CD4-positive, alpha-beta T cell treated with Interferon alpha-2 for 1 hour (primary cell): ENCODE measurements at places on chromosomes 11 and 22.

DNA sequence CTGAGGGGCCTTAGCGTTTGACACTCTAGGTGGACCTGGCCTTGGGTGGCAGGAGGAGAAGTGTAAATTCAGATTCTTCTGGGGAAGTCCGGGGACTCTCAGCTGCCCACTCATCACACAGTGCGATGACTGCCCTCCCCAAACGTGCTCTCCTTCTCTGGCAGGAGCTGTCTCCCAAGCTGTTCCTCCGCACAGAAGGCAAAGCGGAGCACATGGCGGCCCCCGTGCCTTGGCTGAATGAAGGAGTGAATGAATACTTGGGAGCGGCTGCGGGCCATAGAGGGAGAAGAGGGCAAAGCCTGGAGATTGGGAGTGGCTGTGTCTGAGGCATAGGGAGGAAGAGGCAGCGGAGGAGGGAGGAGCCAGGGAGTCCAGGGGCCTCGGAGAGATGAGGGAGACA lies 6.9 kb upstream of the NAA40 start:
- DNase-seq = no peak

DNA sequence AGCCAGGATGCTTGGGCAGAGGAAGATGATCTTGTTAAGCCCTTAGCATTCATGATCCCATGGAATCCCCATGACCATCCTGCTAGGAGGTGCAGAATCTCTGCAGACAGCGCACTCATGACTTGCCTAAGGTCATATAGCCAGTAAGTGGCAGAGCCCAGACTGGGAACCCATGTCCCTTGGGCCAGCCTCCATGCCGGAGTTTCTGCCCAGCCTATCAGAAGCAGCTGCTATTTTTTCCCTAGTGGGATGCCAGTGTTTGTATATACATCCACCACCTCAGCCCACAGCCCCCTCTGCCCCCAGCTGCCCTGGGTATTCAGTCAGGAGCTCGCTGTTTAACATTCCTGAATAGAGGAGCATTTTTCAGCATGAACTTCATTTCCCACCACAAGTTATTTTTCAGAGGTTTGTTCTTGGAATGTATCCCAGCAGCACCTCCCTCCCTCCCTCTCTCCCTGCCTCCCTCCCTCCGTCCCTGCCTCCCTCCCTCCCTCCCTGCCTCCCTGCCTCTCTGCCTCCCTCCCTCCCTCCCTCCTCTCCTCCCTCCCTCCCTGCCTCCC lies 34.4 kb upstream of the SUSD2 start:
- DNase-seq = no peak

DNA sequence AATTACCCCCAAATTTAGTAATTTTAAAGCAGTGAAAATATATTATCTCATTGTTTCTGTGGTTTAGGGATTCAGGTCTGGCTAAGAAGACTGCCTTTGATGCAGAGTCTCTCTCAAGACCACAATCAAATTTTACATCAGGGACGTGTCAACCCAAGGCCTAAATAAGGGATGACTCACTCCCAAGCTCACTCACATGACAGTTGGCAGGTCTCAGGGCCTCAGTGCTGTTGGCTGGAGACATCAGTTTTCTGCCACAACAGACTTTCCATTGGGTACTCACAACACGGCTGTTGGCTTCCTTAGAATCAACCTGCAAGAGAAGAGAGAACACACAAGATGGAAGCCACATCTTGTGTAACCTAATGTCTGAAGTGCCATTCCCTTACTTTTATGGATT lies 377.3 kb downstream of the FAM181B start:
- no peak for DNase-seq

DNA sequence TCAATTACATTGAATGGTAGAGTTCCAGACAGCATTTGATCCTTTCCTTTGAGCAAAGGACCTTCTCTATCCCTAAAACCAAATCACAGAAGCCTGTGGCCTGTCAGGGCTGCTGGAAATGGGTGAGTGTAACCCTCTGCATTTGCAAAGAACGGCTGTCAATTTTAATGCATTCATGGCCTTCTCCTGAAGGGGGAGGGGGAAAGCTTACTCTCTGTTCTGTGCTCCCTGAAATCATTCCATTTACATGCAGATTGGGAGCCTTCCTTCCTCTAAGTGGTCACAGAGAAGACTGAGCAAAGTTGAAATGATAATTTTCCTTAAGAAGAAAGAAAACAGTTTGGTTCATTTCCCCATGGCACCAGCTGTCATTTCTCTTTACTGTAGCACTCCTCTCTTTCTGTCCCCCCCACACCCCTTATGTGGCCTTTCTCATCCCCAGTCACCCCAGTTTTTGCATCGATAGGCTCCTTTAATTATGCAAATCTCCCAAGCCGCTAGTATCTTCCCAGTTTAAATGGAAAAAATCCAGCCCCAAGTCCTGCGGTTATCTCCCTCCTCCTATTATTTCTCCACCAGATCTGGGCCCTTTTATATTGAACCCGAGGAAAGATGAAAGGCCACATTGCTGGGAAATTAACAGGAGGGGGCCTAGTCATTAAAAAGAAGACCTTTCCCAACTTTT lies 109.4 kb upstream of the KIRREL3 start:
- no peak for DNase-seq

DNA sequence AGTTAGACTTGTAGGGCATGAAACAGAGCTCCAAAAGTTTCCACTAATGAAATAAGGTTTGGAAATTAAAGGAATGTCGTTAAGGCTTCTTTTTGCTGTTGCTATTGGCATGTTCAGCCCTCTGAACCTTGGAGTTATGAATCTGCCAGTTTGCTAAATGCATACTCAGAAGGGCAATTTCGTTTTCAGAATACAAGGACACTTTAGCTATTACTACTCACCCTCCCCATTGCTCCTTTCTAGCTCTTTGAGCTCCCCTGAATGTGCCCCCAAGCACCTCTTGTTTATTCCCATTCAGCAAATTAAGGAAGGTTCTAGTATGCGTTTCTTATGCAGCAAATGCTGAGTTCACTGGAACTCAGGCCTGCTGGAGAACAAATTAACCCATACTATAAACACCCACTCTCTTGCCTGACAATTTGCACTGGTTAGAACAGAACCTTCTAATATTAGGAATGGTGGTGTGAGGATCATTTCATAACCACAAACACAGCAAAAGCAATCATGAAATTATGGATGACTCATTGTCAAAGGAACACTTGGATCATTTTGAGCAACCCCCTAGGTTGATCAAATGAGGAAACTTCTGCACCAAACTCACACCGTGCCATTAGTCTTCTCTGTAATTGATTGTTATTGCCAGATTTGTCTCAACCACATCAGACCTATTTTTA lies 26.2 kb upstream of the LIN7C start:
- DNase-seq = no peak

- no peak for DNase-seq
These were observed 38.0 kb downstream of the EXT2 start for GRCh38 chr11:44133335-44133946.

GRCh38 chr22:45317551-45318167 lies 7.9 kb downstream of the FAM118A start:
- DNase-seq = peak; percentile 63

- DNase-seq = peak; percentile 77
These were observed 85.5 kb downstream of the ST3GAL4 start for GRCh38 chr11:126440792-126441514.

DNA sequence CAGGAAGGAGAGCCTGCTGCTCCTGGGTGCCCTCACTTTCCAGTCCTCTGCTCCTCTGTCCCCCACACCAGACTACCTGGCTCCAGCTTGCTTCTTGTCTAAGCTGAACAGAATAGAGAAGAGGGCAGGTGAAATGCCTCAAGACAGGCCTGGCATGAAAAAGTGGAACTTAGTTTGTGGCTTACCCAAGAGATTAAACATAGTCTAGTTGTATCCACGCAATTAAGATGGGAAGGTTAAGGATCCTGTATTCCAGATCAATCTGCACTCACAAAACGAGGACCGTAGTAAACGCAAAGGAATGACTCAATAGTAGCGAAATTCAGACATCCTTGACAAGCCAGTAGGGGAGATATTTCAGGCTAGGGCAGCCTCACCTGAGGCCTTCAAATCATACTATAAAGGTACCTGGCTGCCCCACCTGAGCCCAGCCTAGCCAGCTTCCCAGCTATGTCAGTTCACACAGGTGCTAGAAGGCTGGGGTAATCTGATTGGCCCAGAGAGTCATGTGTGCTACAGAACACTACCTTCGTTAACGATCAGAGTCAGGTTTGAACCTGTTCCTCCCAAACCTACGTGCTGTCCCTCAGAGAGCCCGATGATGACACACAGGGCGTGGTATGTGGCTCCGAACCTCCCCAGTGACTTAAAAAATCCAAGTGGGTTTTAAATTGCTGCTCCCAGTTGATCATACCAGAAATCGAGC lies 46.5 kb downstream of the AHNAK start:
- no peak for DNase-seq

- DNase-seq = no peak
These were observed 21.5 kb downstream of the SHISAL1 start for GRCh38 chr22:44291265-44291664.

DNA sequence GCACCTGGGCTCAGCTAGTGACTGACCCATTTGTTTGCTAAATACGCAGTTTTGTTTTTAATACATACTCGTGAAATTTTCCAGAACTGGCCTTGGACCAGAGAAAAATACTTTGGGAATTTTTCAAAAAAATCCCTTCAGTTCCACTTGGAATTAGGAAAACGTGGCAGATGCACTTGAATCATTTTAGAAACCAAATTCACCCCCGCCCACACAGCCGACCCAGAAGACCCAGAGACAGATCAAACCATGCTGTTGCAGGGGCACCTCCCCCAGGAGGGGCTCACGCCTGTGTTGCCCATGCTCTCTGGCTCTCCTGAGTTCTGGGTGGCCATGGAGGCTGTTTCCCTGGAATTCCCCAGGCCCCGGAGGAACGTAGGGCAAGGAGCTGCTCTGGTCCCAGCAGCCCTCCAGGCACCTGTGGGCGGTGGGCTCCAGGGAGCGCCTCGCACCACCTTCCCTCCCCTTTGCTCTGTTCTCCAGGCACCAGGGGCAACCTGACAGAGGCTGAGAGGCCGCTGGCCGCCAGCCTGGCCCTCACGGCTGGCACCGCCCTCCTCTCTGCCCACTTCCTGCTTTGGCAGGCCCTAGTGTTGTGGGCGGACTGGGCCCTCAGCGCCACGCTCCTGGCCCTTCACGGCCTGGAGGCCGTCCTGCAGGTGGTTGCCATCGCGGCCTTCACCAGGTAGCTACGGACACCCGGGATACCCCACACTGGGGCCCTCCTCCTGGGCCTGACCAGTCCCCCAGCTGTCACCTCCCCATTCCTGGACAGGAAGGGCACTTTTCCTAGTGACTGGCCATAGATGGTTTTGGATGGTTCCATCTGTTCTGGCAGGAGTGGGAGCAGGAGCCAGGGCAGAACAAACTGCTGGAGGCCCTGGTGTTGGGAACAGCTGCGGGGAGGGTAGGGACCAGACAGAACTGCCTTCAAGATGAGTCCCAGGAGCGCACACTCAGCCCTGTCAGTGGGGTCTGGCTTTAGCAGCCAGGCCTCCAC lies 3.3 kb upstream of the EPS8L2 start:
- no peak for DNase-seq

- DNase-seq = peak; percentile 67
These were observed 14.3 kb downstream of the OR2AG2 start for GRCh38 chr11:6757373-6757967.

DNA sequence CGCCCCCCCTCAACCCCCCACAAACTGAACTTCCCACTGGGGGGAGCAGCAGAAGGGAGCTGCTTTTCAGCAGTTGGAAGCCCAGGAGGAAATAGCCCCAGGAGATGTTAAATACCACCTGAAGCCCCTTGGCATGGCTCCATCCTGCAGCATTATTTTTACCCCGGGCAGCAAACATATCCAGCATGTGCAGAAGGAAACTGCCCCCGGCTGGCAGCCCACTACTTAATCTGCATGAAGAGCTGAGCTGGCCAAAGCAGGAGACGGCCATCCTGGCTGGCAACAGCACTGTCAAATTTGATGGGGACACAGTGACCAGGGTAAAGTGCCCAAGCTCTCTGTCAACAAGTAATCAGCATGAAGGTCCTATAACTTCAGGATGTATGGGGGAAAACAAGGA lies 32.0 kb downstream of the BUD13 start:
- DNase-seq = no peak

DNA sequence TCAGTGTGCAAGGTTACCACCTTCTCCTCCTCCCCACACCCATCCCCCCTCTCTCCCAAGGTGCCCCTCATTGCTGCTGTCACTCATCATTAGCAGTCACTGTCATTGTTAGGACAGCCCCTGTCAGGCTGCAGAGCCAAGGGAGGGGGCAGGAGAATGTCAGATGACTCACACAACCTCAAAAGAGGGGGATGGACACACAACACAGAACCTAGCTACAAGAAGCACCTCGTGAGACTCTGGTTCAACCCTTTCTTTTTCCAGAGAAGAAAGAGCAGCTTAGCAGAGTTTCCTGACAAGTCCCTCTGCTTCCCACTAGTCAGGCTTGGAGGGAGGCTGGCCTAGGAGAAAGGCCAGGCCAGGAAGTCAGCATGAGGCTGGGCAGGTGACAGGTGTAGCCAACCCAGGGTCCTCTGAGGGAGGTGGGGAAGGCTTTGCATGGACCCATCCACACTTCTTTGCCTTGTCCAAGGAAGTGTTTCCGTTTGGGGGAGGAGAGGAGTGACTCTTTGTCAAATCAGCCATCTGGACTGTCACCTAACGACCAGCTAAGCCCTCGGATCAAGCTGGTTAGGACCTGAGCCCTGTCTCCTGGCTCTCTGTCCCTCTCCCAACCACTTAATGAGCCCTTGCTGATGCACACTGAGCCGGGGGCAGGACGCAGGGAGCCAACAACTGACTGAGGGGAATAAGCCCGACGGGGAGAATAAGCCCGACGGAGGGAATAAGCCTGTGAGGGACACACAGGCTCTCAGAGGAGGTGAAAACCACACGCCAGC lies 18.3 kb downstream of the ADORA2A start:
- no peak for DNase-seq

DNA sequence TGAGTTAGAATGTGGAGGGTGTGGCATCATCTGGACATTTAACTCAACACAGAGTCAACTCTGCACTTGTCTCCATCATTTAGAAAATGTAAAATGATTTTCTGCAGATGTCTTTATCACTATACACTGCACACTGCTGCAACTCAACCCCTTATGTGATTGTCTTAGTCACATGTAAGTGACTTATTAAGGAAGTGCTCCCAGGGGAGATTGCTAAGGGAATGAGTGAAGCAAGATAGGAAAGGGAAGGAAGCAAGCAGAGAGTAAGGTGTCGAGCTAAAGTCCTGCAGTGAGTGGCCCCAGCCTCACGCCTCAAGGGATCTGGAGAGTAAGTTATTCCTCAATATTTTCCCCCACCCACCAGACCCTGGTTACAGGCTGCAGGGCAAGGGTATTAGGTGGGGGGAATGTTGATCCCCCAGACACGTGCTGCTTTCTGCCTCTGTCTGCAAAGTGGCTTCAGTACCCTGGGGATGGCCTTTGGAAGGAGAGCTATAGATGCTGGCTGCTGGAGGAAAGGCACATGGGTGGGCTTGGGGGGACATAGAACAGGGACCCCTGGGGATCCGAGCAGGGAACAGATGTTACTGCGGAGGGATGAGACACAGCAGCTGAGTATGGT lies 7.2 kb upstream of the CBX6 start:
- no peak for DNase-seq
